Caco-2 (cell line): ENCODE measurements at places on chromosomes 13 and 19. TPM values are rescaled to one million over a fixed set of nuclear protein-coding genes. Genes with fewer than 3 reads are reported as not detected.

GRCh38 chr13:44300895-44301638 is 72.6 kb upstream of the SERP2 start:
- no peak for DNase-seq

GRCh38 chr13:74891610-74892009 is 590.4 kb downstream of the TBC1D4 start:
- DNase-seq: no peak

ADAMTSL5 gene
- total RNA-seq: 23.9 and 26.2 TPM in 2 replicates

WDR88 gene
- 0.20 and 0.37 TPM in 2 replicates for total RNA-seq

DNA sequence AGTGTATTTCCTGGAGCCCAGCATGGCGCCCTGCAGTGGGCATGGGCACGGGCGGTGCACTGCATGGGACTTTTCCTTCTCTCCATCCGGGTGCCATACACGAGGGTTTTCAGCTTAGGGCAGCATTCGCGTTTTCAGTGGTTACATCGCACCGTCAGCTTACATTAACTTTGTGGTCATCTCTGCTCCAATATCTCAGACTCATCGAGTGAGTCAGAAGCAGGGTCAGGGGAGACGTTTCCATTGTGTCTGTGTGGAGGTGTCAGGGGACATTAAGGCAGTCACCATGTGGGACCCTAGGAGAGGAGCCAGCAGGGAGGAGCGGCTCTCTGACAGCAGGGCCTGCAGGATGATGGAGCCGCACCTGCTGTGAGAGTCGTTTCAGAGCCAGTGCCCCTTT is 541.0 kb downstream of the FGF9 start:
- no peak for DNase-seq

ERICH4 gene
- not detected in 2 replicates for total RNA-seq

DNA sequence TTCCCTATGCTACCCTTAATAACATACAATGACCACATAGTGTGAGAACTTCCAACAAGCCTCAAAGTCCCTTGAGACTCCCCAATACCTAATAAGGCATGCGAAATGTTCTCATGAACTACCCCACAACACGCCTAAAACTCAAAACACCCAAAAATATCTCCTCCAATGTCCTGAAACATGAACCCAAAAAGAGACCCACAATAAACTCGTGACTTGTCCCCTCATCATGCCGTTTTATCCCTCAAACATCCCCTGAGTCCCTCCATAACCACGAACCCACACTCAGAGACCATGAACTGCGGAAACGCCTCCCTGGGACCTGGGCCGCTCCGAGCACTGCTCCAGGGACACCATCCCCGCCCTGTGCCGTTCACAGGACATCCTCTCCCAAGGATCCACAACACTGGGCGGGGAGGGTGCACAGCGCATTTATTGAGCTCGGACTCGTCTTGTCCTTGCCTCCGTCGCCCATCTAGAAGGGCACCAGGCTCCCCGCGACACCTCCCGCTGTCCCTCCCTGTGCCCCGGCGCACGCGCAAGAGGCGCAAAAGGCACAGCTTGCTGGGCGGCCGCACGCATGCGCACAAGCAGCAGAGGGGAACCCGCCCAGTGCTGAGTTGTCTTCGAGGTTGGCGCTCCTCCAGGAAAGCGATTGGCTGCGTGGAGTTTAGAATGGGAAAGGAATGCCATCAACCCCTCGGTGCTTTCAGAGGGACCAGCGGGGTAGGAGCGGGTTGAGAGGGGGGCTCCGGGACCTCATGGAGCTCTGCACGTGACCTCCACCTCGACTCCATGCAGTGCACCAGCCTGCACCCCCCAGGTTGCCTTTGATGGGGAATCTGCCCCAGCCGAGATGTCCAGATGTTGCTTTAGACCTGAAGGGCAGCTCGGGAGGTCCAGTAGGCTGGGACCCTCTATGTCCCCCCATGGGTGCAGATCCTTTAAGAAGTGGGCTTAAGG is 8.8 kb downstream of the FXYD3 start:
- DNase-seq: peak; percentile 93

PGLYRP2 gene
- total RNA-seq: not detected in 2 replicates

DNA sequence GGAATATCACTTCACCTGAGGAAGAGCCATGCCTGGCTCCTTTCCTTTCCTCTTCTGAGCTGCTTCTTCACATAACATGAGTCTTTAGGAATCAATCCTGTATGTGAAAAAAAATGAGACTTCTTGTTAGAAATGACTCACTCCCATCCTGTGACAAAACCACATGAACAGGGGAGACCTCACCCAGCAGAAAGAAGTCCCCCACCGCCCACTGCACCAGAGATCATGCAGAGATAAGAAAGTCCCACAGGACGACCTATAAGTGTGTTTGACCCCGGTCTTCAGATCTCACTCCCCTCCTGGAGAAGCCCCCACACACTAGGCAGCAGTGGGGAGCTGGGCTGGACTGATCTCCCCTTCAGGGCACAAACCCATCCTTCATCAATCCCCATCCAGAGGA is 7.8 kb downstream of the ZNF600 start:
- no peak for DNase-seq

C19orf73 gene
- 1.7 and 2.1 TPM in 2 replicates for total RNA-seq

DNA sequence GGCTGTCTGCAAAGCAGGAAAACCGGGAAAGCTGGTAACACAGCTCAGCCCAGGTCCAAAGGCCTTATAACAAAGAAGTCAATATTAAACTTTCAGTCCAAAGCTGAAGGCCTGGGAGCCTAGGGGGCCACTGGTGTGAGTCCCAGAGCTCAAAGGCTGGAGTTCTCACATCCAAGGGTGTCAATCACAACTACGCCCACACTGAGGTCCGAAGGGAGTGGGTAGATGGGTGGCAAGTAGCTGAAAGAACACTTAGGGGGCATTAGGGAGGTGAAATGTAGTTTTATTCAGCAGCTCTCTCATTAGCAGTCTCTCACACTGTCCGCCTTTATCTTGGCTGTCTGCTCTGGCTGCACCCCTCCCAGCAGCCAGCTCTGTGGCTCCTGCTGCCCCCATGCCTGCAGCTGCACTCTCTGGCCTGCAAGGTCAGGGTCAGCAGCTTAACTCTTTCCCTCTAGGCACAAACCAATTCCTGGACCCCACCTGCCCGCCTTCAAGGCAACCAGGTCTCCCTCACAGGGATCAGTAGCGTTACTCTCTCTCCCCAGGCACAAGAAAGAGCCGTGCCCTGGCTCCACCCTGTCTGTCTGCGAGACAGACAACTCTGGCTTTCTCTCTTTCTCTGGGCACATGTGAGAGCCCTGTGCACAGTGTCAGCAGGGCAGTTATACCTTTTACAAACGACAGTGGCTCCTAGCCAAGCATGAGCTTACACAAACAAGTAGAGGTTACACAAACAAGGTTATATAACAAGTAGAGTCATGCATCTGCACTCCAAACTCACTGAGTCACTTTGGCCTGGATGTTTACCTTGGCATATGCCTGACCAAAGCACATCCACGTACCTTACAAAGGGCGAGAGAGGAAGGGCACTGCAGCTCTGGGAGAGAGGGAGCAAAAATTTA is 249.4 kb upstream of the PCDH20 start:
- peak; percentile 35 for DNase-seq

GRCh38 chr19:10431943-10432735 is 11.8 kb downstream of the PDE4A start:
- no peak for DNase-seq

ZNF726 gene
- not detected in 2 replicates for total RNA-seq

ZNF492 gene
- total RNA-seq: not detected in 2 replicates

ZNF442 gene
- total RNA-seq: 1.9 and 3.1 TPM in 2 replicates

COG3 gene
- 31.1 and 35.8 TPM in 2 replicates for total RNA-seq

GRCh38 chr13:114134944-114135610 is 2.7 kb upstream of the RASA3 start:
- no peak for DNase-seq

LSM7 gene
- total RNA-seq: 141 and 152 TPM in 2 replicates

DNA sequence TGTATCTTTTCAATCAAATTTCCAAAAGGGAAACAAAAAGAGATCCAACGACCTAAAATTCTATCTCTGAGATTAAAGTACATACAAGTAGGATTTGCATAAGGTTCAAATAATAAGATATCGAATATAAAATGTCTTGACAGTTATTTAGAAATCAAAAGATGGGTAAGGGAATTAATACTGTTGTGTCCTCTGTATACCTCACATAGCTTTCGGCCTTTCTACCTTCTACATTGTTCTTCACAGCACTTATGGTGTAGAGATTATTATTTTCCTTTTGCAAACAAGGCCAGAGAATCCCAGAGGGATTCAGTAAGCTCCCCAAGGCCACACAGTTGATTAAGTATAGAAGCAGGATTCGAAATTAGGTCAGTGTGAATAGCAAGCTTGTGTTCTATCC is 403.6 kb downstream of the SPRY2 start:
- no peak for DNase-seq

FFAR3 gene
- total RNA-seq: not detected in 2 replicates

GRCh38 chr13:109243311-109243951 is 543.0 kb downstream of the IRS2 start:
- DNase-seq: peak; percentile 32
